ENCODE measurements at places on chromosomes 16 and 17.
A peak's percentile ranks its signal among the peaks of the same experiment; 100 is the strongest.

DNA sequence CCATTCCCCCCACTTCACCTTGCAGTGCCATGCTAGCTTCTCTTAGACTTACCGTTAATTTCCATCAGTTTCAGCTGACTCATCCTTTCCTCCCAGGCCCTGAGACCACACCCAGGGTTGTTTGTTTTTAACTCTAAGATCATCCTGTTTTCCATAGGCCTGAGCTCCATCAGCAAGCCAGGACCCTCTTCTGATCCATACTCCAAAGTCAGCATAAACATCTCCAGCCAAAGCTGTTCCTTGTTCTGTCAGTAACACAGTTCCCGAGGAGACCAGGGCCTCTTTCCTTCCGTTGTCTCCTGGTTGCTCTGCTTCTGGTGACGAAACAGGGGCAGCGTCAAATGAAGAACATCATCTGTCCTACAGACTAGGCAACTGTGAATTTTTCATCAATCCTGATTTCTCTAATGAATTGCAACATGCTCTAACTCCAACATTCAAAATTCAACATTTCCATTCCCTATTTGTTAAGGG lies 83.8 kb upstream of the HNF1B start:
- no peak for DNase-seq

- no peak for DNase-seq
These were observed 42.8 kb downstream of the KANSL1 start for GRCh38 chr17:46150216-46150963.

- no peak for DNase-seq
These were observed 15.2 kb upstream of the KPNA2 start for GRCh38 chr17:68020409-68020756.

DNA sequence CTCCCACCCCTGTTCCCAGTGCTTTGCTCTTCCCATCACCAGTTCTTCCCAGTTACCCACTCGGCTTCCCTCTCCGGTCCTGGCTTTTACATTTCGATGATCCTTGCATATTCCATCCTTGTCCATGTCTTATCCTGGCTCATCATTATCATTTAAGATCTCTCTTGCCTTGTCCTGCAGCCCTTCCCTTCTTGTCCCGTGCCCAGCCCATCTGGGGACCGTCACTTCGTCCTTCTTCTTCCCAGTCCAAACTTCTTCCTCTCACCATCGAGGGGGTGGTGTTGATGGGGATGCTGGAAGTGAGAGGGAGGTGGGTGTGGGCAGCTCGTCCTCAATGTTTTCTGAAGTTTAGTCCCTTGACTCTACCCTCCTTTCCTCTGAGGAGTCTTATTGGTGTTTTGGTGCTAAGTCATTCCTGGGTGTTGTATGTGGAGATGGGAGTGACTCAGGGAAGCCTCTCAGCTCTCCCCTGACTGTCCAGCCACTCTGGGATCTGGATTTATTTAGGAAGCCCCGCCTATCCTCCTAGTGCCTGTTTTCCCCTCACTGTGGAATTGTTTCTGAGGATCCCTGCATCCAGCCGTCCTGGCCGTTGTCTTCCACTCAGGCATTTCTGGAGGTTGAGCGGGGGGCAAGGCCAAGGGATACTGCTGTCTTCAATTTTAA lies 975 bp downstream of the SNX29 start:
- no peak for DNase-seq

DNA sequence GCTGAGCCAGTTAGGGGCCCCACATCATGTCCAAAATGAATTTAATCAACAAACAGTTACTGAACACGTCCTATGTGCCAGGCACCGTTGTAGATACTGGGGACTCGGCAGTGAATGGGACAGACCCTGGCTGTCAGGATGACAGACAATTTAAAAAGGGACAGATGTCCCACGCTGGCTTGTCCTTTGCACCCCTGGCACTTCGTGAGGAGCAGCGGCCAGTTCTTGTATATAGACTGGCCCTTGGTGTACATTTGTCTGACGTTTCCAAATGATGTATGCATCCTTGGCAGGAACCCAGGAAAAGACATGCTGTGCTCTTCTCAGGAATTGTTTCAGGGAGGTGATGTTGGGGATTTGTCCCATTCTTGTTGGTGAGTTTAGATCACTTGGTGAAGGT lies 21.1 kb downstream of the IL4R start:
- no peak for DNase-seq

GRCh38 chr17:81020767-81021497 lies 14.0 kb upstream of the BAIAP2 start:
- peak; percentile 40 for DNase-seq

DNA sequence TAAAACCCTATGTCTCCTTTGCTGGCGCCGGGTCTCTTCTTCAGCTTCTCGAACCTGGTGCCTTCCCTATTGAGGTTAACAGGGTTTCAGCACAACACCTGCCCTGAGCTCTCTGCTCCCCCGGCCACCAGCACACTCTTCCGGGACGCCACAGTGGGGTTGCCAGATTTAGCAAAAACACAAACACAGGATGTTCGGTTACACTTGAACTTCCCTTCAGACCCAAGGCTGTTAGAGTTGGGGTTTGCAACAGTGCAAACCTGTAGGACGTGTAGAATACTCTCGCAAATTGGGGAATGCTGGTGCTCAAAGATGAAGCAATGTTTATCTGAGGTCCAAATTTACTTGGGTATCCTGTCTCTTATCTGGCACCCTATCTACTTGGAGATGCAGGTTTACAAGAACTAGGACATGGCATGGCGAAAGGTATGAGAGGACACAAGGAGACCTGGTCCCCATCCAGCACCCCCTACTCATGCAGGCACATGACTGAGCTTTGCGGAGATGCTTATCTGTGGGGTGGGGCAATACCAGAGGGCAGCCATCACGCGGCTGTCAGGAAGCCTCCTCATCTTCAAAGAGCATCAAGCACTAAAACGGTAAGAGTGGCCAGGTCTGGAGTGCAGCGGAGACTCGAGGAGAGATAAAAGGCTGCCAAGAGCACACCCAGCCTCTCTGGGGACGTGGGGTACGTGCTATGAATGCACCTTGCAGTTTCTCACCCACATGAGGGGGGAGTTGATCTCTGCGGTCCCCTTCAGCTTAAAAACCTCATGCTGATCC lies 52.8 kb downstream of the SDK2 start:
- DNase-seq = no peak

GRCh38 chr17:37016780-37017179 lies 68.0 kb downstream of the AATF start:
- DNase-seq = no peak
